ENCODE measurements at places on chromosomes 7 and 10. TPM values are rescaled to one million over a fixed set of nuclear protein-coding genes. Genes with fewer than 3 reads are reported as not detected.
A peak's percentile ranks its signal among the peaks of the same experiment; 100 is the strongest.

GRCh38 chr7:50363327-50364060, 59.0 kb downstream of the IKZF1 start:
- peak; percentile 66 for DNase-seq

Gene ADRB1
- total RNA-seq = 0.40 TPM

DNA sequence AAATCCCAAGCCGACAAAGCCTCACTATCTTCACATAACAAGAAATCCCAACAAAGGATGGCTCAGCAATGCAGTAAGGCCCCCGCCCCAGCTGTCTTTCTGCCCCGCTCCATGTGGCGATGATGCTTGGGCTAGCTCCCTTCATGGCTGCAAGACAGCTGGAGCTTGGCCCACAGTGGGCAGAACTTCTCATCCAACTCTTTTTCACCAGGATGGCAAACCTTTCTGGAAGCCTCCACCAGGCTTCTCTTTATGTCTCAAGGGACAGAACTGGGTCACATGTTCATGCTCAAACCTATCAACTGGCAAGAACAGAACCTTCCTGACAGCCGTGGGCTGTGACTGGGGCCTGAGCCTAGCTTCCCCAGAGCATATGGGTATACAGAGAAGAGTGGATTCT, 260.5 kb upstream of the MKLN1 start:
- no peak for DNase-seq

GRCh38 chr10:78116361-78116760, 82.7 kb downstream of the RPS24 start:
- no peak for DNase-seq

Gene TBC1D12
- total RNA-seq = 0.20 TPM

Gene DPYSL4
- total RNA-seq = 20.9 TPM

- no peak for DNase-seq
Observed at GRCh38 chr10:96038476-96039387, 4.7 kb upstream of the CCNJ start.

All from activated CD8-positive, alpha-beta T cell treated with anti-CD3 and anti-CD28 coated beads for 36 hours (primary cell).